ENCODE measurements at places on chromosomes 11 and 22.

- DNase-seq: no peak
Observed at GRCh38 chr11:706957-707816, 1.2 kb downstream of the EPS8L2 start.

DNA sequence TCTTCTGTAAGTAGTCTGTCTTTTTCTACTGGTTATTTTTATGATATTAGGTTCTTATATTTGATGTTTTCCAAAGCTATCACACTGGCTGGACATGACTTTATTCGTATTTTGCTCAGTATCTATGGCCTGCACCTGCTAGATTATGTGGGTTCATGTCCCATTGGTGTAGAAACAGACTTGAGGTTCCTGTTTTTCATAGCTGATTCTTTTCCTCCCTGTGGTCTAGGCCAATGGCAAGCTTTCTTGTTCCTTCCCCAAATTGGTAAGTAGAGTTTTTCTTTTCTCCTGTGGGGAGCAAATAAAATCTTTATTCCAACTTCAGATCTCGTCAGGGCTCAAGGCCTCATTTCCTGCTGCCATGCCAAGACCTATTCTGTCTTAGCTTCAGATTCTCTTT, 30.2 kb upstream of the SWAP70 start:
- no peak for DNase-seq

- no peak for DNase-seq
Observed at GRCh38 chr22:46844606-46845210, 82.3 kb downstream of the TBC1D22A start.

DNA sequence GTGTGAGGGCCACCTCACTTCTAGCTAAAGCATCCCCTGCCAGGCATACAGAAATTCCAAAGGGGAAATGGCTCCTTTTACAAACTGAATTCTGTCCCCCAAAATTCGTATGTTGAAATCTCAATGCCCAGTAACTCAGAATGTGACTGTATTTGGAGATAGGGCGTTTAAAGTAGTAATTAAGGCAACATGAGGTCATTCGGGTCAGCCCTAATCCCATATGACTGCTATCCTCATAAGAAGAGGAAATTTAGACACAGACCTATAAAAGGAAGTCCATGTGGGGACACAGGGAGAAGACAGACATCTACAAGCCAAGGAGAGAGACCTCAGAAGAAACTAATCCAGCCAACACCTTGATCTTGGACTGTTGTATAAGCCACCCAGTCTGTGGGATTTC, 119.1 kb downstream of the CHST1 start:
- DNase-seq: no peak

DNA sequence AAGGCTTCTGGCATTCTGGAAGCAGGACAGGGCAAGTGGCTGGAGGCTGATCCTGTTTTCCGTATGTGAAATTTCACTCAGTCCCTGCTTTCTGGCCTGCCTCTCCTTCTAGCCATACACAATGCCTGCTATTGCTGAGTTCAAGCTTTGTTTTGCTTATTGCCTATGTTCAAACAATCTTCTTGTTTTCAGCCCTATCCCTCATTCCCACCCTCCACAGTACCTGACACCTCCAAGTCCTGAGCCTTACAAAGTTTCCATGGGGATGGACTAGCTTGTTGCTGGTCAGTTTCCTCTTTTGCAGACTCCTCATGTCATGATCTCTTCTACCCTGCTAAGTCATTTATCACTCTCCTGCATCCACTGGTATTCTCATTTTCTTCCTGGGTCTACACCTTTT, 38.1 kb downstream of the FAM76B start:
- DNase-seq: no peak

DNA sequence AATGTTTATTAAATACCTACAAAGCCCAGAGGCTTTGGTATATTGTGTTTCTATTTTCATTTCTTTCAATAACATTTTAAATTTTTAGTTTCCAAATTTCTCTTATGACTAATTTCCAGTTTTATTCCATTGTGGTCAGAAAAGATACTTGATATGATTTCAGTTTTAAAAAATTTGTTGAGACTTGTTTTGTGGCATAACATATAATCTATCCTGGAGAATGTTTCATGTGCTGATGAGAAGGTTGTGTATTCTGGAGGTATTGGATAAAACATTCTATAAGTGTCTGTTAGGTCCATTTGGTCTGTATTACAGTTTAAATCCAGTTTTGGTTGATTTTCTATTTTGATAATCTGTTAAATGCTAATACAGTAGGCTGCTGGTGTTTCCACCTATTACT, 9.8 kb upstream of the RAG1 start:
- DNase-seq: no peak

- DNase-seq: no peak
Observed at GRCh38 chr11:4496557-4497248, 14.3 kb downstream of the OR52K1 start.

GRCh38 chr11:56845121-56845732, 96.7 kb upstream of the OR9G4 start:
- DNase-seq: no peak

DNA sequence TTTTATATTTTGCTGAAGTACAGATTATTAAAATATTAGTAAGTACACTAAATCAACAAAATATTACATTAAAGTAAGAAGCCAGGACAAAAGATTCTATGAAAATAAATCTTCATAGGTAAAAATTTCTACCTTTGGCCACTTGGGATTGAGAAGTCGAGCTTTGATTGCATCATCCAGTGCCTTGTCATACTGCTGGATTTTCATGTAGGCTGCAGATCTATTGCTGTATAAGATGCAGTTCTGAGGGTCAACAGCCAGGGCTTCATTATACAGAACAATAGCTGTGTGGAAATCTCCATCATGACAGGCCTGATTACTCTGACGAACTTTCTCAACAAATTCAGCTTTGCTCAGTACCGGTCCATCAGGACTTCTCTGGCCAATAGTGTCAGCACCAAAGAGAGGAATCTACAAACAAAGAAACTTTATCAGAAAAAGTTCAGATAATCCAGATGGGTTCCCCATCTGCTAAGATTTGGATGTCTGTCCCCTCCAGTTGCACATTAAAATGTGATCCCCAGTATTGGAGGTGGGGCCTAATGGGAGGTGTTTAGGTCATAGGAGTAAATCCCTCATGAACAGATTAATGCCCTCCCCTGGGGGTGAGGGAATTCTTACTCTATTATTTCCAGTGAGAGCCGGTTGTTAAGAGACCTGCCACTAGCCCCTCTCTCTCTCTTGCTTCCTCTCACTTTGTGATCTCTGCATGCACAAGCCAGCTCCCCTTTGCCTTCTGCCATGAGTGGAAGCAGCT, 50.0 kb downstream of the TTC28 start:
- DNase-seq: no peak
